ENCODE measurements at places on chromosomes 13 and 19.

DNA sequence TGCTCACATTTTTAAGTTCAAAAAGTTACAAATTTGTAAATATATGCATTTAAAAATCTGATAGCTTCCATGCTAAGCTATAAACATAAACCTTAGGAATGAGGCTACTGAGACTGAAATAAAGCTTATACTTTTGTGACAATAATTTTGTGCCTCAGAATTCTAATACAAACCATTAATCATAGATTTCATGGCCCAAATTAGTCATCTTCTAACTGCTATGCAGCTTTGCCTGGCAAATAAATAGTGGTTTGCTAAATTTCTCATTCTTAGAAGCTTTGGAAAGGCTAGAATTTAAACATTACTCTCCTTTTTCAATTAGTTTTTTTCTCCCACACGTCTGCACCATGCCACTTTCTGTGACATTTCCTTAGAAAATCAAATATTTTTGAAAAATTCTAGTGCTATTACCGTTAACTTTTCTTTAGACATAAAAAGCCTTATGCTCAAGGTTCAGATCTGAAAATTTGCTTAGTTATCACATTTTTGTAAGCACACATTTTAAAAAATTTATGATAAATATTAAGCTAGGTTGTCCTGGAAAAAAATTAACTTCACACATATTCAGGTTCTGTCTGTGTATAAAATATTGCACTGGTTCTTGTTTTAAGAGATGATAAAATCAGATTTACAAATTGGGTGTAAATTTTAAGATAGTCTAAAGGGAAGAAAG lies 46.9 kb downstream of the FNDC3A start:
- DNase-seq, result no peak

- DNase-seq, result no peak
Measured at GRCh38 chr19:2723345-2723715, 2.2 kb upstream of the DIRAS1 start.

DNA sequence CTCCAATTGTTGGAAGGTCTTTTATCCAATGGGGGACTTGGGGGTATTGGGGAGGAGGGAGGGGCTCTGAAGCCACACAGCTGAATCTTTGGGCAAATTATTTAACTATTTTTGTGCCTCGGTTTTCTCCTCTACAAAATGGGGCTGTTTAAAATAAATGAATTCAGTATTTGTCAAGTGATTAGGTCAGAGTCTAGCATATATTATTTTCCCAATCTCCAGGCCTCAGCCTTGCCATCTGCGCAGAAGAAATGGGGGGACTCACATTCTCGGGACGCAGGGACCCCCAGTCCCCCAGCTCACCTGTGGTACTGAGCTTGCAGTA lies 1.5 kb downstream of the TLE5 start:
- DNase-seq, result no peak

- no peak for DNase-seq
Measured at GRCh38 chr13:112683581-112683980, 6.3 kb upstream of the ATP11A start.

DNA sequence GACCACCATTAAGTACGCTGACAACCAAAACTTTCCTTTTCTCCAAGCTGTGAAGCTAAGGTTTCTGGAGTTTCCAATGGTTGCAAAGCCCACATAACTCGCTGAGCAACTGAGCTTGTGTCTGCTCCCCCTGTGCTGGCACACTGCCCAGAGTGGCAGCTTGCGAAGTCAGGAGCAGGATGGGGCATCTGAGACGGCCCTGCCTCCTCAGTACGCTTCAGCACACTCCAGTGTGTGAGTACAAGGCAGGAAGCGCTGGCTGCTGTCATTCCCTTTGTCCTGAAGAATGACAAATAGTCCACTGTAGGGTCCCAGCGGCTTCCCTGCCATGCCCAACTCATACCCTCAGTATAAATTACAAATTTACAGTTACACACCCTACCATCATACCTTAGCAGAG lies 51.5 kb downstream of the SKA3 start:
- no peak for DNase-seq

GRCh38 chr19:35216016-35216832 lies 12.3 kb downstream of the FAM187B start:
- DNase-seq, result no peak

DNA sequence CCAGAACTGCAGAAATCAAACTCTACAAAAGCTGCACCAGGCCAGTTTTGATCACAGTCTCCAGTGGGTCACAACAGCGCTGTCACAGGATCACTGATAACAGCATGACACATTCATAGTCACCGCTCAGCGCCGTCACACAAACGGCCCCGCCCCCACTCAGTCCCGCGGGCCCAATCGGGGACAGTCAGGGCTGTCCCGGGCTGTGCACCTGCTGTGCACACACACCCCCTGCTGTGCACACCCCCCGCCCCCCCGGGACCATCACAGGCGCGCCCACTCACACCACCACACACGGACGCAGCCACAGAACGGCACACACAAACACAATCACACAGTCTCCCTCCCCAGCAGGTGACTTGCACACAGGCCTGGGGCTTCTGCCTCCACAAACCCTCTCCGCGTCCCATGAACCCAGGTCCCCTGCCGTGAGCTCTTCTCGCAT lies 435 bp upstream of the ZNF382 start:
- no peak for DNase-seq

GRCh38 chr19:55484593-55485438 lies at the start of gene NAT14:
Gene NAT14, plus strand, starts transcription at chr19:55485188. Its CDS starts 521 bp downstream, at chr19:55485709.
- DNase-seq, result peak; percentile 99

Data from HuH-7.5 (cell line).